Activated T-helper 1 cell treated with anti-CD3 and anti-CD28 coated beads, Interleukin-12 subunit alpha, Interleukin-12 subunit beta, Interleukin-2, Interleukin-4 antibody, amounts not matched to agents 30 ng/mL and 10 ng/mL and 1 ng/mL, durations not matched to agents 14 hours and 24 hours and 36 hours (primary cell): ENCODE measurements at places on chromosomes 5 and 9. TPM values are rescaled to one million over a fixed set of nuclear protein-coding genes. Genes with fewer than 3 reads are reported as not detected.

- peak; percentile 63 for DNase-seq
Measured at GRCh38 chr9:71769175-71770161, 1.2 kb upstream of the CEMIP2 start.

DNA sequence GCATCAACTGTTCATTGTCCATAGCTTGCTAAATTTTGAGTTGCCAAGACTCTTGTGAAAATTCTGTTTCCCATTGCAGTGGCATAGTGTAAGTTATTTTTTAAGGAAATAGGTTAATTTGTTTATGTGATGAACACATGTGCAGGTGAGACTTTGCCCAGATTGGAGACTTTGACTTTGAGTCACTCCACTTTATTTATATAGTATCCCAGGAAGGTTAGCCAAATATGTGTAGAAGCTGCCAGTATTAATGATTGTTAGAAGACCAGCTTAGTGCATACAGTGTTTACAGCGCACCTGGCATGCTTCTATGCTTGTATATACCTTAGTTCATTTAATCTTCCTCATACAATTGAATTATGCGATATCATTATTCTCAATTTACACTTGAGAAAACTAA, 51.0 kb downstream of the MTAP start:
- DNase-seq = no peak

Gene TSSK1B
- total RNA-seq = not detected in 2 replicates

Gene HCN1
- total RNA-seq = not detected in 2 replicates

- no peak for DNase-seq
Measured at GRCh38 chr9:124467410-124468060, 17.3 kb downstream of the ADGRD2 start.

- no peak for DNase-seq
Measured at GRCh38 chr5:84392836-84393235, 8.2 kb upstream of the EDIL3 start.

- no peak for DNase-seq
Measured at GRCh38 chr5:144084971-144085370, 85.5 kb downstream of the YIPF5 start.

Gene JAKMIP2
- total RNA-seq = 1.1 TPM in 2 replicates

DNA sequence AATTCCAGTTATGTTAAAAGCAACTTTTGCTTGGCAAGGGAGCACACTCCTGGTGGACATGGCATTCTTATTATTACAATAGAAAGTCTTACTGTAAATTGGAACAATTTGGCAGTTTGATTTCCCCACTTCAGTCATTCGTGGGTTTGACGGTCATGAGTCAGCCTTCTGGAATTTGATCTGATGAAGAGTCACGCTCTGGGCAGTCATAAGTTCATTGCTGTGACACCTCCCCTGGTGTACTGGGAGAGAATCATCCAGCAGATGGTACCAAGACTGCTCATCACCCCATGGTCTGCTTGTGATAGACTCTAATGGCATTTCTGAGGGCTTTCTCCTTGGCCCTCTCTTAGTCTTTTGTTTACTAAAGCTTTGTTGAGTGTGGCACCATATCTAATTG, 53.8 kb downstream of the GLRA1 start:
- DNase-seq = no peak

- DNase-seq = no peak
Measured at GRCh38 chr5:73380710-73381589, 67.6 kb downstream of the FOXD1 start.

GRCh38 chr9:125763394-125763801, 16.2 kb downstream of the PBX3 start:
- DNase-seq = no peak

Gene WWC1
- 0.32 and 0.70 TPM in 2 replicates for total RNA-seq

Gene TMEM171
- total RNA-seq = not detected in 2 replicates

Gene BHMT2
- total RNA-seq = not detected in 2 replicates

DNA sequence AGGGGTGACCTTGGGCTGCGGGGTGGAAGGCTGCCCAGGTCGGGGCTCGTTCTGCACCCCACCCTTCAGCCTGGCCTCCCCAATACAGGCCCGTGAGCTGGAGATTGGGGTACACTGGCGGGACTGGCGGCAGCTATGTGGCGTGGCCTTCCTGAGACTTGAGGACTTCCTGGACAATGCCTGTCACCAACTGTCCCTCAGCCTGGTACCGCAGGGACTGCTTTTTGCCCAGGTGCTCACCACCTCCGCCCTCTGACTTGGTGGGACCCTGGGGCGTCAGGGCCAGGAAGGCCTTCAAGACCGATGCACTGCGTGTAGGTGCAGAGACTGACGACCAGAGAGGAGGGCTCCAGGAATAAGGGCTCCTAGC, 10.5 kb downstream of the ZDHHC12 start:
- no peak for DNase-seq

DNA sequence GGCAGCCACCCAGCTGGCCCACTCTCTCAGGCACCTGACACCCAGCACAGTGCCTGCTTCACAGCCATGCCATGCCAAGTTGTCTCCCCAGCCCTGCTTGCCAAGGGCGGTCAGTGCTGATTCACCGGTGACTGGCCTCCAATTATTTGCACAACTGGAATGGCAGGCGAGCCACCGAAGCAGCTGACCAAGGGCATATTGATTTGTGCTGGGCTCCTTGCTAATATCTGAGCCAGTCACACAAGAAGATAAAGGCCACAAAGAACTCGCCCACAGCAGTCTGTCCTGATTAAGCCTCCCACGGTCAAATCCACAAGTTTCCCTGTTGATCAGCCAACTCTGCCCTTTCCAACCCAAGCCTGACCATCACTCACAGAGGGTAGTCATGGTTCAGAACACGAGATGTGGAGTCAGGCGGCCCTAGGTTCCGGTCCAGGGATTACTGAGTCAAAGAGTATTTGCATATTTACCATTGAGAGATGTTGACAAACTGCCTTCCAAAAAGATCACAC, 6.4 kb upstream of the EEIG1 start:
- no peak for DNase-seq

GRCh38 chr5:9543311-9543920, 2.5 kb downstream of the SEMA5A start:
- DNase-seq = no peak

DNA sequence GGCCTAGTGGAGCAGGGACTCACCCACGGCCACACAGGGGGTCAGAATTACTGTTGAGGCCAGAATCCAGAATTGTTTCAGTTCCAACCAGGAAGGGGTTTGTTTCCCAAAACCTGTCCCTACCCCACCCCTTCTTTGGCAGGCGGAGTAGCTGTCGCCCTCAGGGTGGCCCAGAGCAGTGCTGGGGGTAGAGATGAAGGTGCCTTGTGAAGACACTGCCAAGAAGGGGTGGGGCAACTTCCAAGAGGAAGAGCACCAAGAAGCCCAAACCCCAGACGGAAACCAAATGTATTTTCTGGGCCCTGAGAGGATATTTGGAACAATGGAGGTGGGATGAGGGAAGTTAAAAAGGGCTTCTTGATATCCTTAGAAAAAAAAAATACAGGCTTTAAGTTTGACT, 11.4 kb upstream of the NDST1 start:
- no peak for DNase-seq

DNA sequence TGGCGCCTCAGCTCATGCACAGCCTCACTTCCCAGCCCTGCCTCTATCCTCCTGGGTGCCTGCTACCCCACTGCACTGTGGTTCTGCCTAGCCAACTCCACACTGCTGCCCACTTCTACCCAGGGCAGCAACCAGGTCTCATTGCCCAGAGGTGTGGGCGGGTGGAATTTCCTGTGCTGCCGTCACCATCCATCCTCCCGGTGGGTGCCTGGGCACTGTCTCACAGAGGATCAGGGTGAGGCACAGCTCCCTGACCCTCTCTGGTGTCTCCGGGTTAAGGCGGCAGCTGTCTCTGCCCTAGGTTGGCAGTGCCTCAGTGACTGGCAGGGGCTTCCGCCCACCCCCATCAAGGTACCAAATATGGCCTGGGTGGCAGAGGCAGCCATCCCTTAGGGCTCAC, 4.3 kb upstream of the MTMR12 start:
- DNase-seq = no peak

DNA sequence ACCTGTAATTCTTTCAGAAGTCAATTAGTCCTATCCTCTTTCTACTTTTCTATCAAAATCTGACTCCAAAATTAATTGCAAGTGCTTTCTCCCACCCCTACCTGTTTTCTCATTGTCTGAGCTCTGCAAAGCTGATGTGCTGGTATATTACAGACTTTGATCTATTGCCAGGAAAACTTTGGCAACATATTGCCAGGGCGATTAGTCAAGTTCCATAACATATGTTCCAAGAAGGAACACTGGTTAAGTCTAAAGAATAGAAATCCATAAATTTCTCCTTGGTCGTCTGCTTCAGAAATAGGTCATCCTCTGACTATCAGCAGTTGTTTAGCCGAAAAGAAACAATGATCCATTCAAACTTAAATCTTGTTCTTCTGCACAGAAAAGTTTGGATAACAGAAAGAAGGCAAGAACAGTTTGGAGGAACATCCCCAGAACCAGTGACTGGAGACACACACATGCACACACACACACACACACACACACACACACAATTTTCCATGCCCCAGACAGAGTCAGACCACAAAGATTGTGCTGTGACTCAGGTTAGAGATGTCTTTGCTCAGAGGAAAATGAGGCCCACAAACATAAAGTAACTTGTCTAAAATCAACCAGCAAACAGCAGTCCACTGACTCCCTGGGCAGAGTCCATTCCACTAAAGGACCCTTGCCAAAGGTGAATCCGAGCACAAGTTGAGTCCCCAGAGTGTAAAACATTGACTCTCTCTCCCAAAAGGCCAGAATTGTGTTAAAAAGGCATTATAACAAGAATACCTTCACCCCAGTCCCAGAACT, 202.1 kb downstream of the DEPDC1B start:
- no peak for DNase-seq

- DNase-seq = no peak
Measured at GRCh38 chr9:89358376-89358916, 40.1 kb downstream of the SECISBP2 start.

DNA sequence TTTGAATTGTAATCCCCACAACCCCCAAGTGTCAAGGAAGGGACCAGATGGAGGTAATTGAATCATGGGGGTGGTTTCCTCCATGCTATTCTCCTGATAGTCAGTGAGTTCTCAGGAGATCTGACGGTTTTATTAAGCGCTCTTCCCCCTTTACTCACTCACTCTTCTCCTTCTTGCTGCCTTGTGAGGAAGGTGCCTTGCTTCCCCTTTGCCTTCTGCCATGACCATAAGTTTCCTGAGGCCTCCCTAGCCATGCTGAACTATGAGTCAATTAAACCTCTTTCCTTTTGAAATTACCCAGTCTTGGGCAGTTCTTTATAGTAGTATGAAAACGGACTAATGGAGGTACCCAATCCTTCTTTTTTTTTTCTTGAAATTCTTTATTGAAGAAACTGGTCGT, 2.2 kb upstream of the CEP120 start:
- no peak for DNase-seq

- DNase-seq = no peak
Measured at GRCh38 chr9:114193090-114193489, 37.8 kb downstream of the COL27A1 start.

GRCh38 chr5:150397146-150397781, 15.4 kb downstream of the CD74 start:
- DNase-seq = no peak

GRCh38 chr5:125043781-125044391, 297.4 kb upstream of the ZNF608 start:
- no peak for DNase-seq

- DNase-seq = no peak
Measured at GRCh38 chr5:14444161-14444560, 137.4 kb upstream of the OTULINL start.

DNA sequence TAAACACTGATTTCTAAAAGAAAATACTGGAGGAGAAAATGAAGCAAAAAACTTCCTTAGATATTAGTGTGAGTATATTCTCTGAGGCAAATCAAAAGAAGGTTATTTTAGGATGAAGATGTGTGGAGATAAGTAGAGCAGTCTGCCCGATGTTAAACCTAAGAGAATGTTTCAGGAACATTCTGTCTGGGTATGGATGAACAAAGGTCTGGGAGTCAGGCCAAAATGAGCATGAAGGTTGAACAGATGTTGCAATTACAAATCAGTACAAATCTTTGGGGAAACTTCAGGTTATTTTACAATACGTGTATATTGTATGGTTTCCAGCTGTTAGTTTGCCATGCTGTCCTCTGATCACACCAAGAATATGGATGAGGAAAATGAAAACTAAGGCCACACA, 14.4 kb upstream of the CEP78 start:
- DNase-seq = no peak

GRCh38 chr5:9351546-9351945, 194.3 kb downstream of the SEMA5A start:
- DNase-seq = no peak

Gene SMC2
- total RNA-seq = 51.9 and 52.5 TPM in 2 replicates
